ENCODE measurements at places on chromosomes 16 and 17.

GRCh38 chr17:9287306-9287705 lies 266.0 kb downstream of the NTN1 start:
- no peak for DNase-seq

DNA sequence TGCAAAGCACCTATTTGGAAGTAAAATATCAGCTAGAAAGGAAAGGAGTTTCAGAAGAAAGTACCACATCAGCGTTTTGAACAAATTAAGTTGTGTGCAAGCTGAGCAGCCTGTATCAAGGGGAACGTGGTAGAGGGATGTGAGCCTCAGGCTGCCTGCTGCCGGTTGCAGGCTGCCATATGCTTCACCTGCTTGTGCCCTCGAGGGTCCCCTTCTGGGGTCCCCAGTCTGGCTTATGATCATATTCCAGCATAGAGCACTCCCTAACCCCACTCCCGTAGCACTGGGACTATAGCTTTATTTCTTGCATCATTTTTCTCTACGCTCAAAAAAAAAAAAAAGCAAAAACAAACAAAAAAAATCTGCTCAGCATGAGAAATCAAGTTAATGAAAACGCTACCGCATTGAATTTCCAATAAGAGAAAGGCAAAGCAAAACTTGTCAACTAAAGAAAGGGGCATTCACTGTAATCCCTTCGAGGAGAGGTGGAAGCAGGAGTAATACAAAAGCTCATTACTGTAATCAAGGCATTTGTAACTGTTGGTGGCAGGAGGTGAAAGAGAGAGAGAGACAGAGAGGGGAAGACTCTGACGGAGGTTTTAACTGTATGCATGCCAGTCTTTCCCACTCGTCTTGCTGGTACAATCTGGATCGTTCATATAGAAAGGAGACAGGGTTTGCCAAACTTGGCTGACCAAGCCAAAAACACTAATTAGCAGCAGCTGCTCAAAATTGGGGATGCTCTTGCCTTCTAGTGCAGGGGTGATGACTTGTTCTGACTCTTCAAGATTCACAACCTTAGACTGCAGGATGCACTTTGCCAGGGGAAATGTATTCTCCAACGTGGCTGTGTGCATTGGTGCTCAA lies 258.2 kb upstream of the HSBP1 start:
- no peak for DNase-seq

GRCh38 chr17:82960419-82961271 lies 118.8 kb upstream of the METRNL start:
- no peak for DNase-seq

DNA sequence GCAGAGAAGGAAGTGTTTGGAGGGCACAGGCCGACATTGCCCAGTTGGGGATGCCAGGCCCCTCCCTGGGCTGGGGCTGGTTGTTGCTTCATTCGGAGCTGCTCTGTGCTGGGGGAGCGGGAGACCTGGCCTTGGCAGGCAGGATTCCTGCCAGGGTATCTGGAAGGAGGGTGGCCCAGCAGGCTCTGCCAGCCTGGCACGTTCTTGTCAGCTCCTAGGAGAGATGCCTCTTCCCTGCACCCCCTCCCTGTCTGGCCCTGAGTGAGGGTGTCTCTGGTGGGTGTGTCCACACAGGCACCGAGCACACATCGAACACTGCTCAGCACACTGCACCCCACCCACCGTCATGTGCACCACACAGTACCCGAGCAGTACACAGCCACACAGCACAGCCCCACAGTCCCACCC lies 35.2 kb downstream of the ARHGAP23 start:
- DNase-seq = no peak

Measured in mammary epithelial cell (primary cell).